Thymus (tissue), 14 donors: ENCODE measurements at places on chromosomes 1 and 21. TPM values are rescaled to one million over a fixed set of nuclear protein-coding genes. Genes with fewer than 3 reads are reported as not detected.

GRCh38 chr1:77412820-77413530 lies 131.2 kb downstream of the AK5 start:
- DNase-seq: no peak

CAMK2N1 gene
- 0.42 TPM for total RNA-seq

PAPPA2 gene
- 0.28 TPM for total RNA-seq

- no peak for DNase-seq
Observed at GRCh38 chr1:85202092-85202863, 1.5 kb upstream of the SYDE2 start.

GRCh38 chr1:12424793-12425192 lies 193.2 kb downstream of the DHRS3 start:
- no peak for DNase-seq

- no peak for DNase-seq
Observed at GRCh38 chr1:56456435-56457101, 122.8 kb downstream of the PLPP3 start.

PAQR7 gene
- total RNA-seq: 2.5 TPM

DNA sequence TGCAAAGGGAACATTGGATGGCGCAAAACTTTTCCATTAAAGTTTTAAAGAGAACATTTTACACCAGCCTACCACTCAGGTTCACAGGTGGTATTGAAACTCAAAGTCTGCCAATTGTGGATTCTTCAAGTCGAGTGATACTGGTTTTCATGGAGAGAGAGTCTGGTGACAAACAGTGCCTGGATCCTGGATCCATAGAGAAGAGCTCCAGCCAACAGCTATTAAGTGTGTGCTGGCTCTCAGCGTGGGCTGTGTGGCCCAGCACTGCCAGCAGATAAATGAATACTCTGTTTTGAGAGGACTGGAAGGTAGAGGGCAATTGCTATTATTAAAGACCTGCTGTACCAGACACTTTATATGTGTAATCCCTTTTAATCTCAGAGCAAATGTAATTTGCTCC lies 118.9 kb upstream of the SYT6 start:
- no peak for DNase-seq

- DNase-seq: peak; percentile 68
Observed at GRCh38 chr1:63367215-63368103, at the start of gene ALG6. Gene ALG6 (plus strand): TSS chr1:63367627. CDS start chr1:63370978, 3,351 bp downstream.

PROK1 gene
- total RNA-seq: 0.19 TPM

GRCh38 chr1:95168761-95169351 lies 51.7 kb downstream of the TLCD4 start:
- no peak for DNase-seq

DNA sequence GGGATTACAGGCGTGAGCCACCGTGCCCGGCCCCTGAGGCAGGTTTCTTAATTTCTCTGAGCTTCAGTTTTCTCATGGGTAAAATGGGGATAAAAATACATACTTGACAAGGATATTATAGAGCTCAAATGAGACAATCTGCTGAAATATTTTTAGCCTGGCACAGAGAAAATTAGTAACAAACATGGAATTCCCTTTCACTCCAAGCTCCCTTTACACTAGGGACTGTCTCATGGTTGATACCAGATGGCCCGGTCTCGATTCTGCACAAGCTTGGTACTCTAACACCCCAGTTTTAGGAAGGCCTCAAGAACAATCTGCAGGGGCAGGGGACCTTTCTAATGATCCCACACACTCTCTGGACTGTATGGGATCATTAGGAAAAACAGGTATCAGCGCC lies 671.7 kb downstream of the SMYD3 start:
- no peak for DNase-seq

- no peak for DNase-seq
Observed at GRCh38 chr1:33295023-33295422, 25.9 kb downstream of the A3GALT2 start.

- no peak for DNase-seq
Observed at GRCh38 chr1:212002536-212002935, 32.8 kb downstream of the INTS7 start.

TNFRSF18 gene
- 4.2 TPM for total RNA-seq

OR2L8 gene
- total RNA-seq: not detected

GUCA2A gene
- 0.57 TPM for total RNA-seq

DNA sequence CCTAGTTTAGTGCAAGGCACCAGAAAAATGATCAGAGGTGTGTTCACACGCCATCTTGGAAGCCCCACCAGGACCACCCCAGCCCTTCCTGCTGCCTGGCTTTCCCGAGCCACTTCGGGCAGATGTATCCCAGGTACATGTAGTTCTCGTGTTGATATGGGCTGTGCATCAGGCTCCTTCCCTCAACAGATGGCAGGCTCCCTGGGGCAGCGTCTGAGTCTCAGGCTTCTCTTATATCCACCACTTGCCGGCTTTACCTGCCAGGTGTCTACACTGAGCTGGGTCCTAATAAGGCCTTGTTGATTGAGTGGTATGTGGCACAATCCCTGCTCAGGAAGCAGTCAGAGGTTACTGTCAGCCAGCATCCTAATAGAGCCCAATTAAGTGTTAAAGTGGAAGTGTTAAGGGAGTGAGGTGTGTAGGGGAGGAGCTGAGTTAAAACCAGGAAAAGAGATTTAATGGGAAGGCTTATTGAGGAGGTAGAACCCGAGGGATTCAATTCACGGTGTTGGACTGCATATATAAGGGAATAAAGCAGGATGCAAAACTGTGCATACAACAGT lies 8.5 kb downstream of the GPA33 start:
- no peak for DNase-seq

GRCh38 chr1:234475167-234475793 lies 3.7 kb downstream of the TARBP1 start:
- DNase-seq: no peak

- DNase-seq: no peak
Observed at GRCh38 chr1:39387452-39387851, 104.0 kb upstream of the BMP8A start.

PPP1R8 gene
- 47.7 TPM for total RNA-seq

DNA sequence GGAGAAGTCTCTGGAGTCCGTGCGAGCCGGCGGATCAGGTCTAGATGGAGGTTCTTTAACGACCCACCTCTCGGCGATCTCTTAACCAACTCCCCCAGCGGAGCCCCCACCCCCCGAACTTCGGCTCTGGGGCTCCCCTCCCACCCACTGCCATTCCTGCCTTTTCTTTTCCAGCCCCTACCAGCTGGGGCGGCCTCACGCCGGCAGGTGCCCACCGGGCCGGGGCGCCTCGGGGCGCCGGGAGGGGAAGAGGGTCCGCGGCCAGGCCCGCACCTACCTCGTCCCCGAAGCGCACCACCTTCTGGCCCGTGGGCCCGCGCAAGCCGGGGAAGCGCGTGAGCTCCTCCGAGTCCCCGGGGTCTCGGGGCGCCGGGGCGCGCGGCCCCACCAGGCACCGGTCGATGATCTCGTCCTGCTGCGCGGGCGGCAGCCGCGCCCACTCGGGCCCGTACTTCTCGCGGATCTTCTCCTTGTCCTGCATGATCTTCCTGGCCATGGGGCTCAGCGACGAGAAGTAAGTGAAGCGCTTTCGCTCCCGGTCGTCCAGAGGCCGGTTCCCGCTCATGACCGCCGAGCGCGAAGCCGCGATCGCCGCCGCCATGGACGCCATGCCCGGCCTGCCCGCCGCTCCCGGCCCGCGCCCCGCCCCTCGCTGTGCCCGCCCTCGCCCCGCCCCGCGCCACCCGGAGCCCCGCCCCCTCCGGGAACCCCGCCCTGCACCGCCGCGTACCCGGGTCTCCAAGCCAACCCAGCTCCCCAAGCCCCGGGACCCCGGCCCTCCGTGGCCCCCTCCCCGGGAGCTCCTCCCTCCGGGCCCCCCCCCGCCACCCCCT lies at the start of gene C1orf198:
Gene C1orf198, minus strand, starts transcription at position 619 of the 833 bp plus-strand sequence. Its CDS starts 9 bp downstream, at position 610.
- DNase-seq: peak; percentile 39

SPRR1A gene
- not detected for total RNA-seq

SPRR3 gene
- 0.28 TPM for total RNA-seq

- DNase-seq: no peak
Observed at GRCh38 chr1:34843392-34844251, 15.9 kb downstream of the SMIM12 start.

FNDC5 gene
- total RNA-seq: 3.5 TPM

DNA sequence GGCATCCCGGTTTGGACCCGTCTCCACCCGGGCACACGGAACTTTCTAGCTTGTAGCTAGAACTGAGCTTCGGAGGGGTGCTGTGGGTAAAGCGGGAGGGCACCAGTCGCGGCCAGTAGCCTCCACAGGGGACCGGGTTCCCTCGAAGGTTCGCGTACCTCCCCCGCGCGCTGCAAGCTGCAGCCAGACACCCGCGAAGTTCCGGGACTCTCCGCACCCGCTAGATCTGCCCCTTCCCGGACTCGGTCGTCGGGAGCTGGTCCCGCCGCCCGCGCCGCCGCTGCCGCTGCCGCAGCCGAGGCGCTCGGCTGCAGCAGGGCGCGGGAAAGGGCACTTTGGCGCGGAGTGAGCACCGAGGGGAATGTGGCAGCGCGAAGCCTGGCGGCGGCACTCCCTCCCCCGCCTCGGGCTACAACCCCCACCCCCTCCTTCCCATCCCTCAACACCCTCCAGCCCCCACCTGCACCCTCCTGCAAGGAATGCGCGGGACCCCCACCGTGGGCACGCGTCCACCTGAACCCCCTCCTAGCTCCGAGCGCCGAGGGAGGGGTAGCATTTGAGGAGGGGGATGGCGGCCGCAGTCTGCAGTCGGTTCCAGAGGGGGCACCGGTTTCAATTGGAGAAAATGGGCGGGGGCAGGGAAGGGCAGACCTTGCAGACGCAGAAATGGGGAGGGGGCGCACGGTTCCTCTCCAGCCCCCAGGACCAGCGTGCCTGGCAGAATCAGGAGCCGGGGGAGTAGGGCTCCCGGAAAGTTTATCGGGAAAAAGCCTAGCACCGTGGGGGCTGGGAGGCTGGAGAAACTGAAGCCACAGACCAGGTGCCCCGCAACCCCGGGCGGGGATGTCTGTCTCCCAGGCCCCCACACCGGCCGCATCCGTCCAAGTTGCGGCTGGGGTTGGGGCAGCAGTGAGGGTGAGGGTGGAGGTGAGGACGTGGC lies 968 bp downstream of the CSMD2 start:
- no peak for DNase-seq

GNAI3 gene
- 7.7 TPM for total RNA-seq

DNA sequence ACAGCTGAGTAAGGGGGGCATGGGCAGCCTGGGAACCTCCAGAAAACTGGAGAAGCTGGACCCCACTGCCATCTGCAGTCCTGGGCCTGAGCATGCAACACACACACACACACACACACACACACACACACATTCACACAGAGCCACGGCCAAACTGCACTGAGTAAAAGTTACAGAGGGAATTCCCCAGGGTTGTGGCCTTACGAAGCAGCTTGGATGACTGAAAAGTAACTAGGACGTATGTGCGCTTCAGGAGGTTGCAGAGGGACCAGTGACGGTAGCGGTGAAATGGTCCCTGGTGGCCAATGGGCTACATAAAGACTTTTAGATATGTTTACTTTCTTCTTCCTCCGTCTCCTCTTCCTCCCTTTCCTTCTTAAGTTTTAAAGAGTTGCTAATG lies 232.5 kb upstream of the TMEM51 start:
- no peak for DNase-seq

- DNase-seq: no peak
Observed at GRCh38 chr1:219210067-219210466, 36.4 kb downstream of the LYPLAL1 start.

- no peak for DNase-seq
Observed at GRCh38 chr1:178393370-178393769, 103.4 kb downstream of the CLEC20A start.

DNA sequence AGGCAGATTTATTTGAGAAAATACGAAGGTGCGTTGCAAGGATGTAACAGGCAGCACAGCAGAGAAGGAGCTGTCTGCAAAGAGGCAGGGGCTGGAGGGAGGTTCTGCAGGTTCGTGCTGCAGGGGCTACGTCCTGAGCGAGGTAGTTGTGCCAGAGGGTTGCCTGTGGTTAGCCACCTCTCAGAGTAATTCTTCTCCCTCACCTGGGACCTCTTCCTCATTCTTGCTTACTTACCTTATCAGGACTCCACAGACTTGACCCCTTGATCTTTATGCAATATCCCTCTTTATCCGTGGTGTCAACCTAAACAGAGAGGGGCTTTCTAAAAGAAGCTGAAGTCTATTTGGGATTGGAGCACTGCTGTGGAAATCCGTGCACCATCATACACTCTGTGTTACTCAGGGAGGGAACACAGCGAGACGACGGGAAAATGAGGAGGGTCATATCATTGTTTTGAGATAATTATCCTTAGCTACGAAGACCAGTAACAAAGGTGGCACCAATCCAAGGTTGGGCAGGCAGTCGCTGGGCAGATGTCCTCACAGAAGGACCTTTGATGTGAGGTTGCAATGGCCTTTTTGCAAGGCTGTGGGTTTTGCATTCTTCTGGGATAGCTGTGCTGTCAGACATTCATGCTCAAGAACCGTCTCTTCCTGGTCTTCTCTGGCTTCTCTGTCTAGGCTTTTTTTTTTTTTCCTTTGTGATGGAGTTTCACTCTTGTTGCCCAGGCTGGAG lies 82.8 kb downstream of the WDR4 start:
- no peak for DNase-seq

ZMYM1 gene
- total RNA-seq: 10.3 TPM

DNA sequence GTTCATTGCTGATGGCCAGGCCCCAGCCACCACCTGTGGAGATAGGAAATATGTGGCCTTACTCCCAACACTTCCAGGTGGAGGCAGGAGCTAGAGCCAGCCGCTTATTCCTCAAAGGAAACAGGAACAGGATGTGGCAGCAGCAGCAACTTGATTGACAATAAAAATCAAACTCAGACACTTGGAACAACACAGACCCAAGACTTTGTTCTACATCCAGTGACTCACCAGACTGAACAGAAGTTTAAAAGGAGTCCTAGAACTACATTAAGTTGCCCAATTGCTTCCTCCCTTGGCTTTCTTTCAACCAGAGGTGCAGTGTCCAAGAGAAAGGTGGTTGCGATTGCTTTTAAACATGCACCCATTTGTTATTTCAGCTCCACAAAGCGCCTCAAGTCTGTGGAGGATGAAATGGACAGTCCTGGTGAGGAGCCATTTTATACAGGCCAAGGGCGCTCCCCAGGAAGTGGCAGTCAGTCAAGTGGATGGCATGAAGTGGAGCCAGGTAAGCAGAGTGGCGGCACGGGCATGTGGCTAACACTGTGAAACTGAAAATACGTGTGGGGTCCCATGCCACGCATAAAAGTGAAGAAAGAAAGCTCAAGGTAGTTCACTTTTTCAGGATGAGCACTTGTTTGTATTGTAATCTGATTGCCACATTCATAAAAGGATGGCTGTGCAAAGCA lies 276.6 kb downstream of the NFIA start:
- DNase-seq: no peak

LEFTY1 gene
- total RNA-seq: 0.47 TPM

CR1 gene
- 1.5 TPM for total RNA-seq

DNA sequence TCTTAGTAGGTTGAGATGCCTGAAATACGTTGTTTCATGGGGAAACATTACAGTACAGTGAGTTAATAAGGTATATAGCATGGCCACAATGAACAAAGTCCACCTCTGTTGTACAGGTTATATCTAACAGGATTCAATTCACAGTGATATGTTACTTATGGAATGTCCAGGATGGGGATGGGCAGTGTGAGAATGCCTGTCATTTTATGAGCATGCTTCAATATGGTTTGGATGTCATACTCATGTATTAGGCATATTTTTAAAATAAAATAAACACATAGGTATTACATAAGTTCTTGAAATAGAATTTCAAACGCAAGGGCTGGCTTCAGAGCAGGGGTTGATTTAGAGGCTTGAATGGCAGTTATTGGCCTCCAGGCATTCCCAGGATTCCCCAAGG lies 6.1 kb upstream of the PHLDA3 start:
- DNase-seq: no peak

GRCh38 chr1:169112241-169112640 lies 5.8 kb downstream of the ATP1B1 start:
- DNase-seq: no peak

ACTL8 gene
- 0.28 TPM for total RNA-seq
